Stimulated activated CD4-positive, alpha-beta T cell treated with anti-CD3 and anti-CD28 coated beads, TNF-alpha, amount 100 ng/mL, for 24 hours (primary cell): ENCODE measurements at places on chromosomes 6 and 20.

DNA sequence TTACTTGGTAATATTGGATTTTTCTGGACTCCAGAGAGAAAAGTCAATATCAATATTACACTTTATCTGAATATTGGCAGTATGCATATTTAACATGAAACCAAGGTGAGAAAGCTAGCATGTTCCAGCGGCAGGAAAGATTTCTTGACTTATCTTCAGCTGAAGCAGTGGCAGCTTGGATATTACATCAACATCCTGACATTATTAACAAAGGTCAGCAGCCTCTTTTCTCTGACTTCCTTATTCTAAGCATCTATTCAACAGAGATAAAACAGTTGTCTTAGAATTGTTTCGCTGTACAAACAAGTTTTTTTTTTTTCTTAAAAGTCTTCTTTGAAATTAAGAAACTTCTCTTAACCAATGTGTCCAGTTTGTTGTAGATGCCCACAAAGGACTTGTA lies 11.8 kb downstream of the DCBLD1 start:
- no peak for DNase-seq

GRCh38 chr6:69719602-69720193 lies 77.1 kb downstream of the LMBRD1 start:
- no peak for DNase-seq

DNA sequence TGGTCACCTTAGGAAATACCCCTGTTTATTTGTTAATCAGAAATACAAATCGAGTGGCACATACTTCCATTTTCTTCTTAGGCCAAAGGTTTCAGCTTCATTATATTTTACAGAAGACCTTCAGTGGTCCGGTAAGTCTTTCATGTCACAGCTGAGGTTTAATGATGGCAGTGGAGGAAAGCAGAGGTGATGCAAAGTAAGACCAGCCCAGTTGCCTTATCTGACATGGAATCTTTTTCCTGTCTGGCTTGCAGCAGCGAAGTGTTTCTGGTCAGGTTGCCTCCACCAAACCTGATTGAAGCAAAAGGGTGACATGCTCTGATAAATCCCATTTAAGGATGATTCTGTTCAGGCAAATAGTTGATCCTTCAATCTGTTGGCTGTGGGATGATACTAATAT lies 100.0 kb downstream of the PRDM1 start:
- no peak for DNase-seq

DNA sequence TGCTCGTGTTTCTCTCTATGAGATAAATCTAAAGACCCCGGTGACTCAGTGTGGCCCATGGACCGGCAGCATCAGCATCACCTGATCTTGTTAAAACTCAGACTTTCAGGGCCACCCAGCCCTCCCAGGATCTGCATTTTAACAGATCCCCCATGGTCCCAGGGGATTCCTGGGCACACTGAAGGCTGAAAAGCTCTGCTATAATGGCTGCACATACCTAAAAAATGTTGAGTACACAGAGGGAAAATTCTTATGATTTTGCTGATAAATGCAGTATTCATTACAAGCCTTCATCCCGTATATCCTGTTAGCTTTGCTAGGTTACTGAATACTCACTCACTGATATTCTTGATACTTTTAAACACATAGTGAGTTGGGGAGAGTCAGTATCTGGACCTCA lies 200.5 kb downstream of the MYLK4 start:
- no peak for DNase-seq

GRCh38 chr20:58810879-58811250 lies 39.8 kb downstream of the GNAS-AS1 start:
- no peak for DNase-seq

DNA sequence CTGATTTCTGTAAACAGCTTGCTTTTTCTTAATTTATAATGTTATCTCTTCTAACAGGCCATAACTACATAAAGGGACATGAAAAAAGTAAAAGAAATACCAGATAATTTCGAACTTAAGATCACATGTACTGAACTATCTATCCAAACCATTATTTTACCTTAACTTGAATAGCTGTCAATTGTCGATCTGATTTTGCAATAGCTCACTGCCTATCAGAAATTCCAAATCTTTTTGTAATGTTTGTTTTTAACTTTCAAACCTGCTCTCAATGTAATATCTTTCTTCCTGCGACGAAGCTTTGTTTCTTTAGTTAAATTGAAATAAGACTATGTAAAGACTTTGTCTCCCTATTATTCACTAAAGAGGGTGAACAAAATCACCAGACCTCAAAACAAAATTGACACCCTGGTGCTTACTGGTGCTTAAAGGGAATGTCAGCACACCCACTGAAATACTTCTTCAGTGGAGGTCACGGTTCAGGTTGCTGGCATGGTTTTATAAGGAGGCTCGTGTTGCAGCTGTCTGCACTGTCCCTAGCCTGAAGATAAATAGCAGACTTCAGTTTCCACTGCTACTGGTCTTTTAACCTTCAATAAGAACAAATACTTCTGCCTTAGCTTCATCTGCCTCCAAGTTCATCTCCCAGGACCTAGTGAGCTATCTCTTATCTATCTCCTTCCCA lies 117.5 kb upstream of the QKI start:
- DNase-seq, result no peak

GRCh38 chr6:148890096-148890495 lies 143.3 kb downstream of the UST start:
- DNase-seq, result no peak

DNA sequence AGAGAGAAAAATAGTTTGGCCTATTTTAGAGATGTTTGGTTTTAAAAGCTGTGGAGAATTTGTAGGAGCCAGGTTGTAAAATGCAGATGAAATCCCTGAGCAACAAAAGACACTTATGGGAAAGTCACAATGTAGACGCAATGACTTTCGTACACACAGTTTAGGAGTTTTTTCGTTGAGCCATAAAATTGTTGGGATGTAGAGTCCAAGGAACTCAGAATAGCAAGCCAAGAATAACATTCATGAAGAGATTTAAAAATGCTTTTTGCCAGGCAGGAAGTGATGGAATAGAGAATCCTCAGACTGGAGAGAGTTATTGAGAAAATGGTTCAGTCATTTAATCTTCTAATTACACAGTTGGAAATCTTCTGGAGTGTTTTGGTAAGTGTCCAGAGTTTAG lies 11.5 kb upstream of the PROKR2 start:
- DNase-seq, result no peak

- DNase-seq, result no peak
These were observed 95.5 kb upstream of the NXT1 start for GRCh38 chr20:23255106-23255505.

- no peak for DNase-seq
These were observed 382.0 kb downstream of the TAF4 start for GRCh38 chr20:61683721-61684120.
